Stimulated activated CD4-positive, alpha-beta T cell treated with anti-CD3 and anti-CD28 coated beads, TNF-alpha, amount 100 ng/mL, for 24 hours (primary cell): ENCODE measurements at places on chromosomes 3 and 15.

- DNase-seq = no peak
These were observed 94.3 kb downstream of the RPL39L start for GRCh38 chr3:187044867-187045552.

DNA sequence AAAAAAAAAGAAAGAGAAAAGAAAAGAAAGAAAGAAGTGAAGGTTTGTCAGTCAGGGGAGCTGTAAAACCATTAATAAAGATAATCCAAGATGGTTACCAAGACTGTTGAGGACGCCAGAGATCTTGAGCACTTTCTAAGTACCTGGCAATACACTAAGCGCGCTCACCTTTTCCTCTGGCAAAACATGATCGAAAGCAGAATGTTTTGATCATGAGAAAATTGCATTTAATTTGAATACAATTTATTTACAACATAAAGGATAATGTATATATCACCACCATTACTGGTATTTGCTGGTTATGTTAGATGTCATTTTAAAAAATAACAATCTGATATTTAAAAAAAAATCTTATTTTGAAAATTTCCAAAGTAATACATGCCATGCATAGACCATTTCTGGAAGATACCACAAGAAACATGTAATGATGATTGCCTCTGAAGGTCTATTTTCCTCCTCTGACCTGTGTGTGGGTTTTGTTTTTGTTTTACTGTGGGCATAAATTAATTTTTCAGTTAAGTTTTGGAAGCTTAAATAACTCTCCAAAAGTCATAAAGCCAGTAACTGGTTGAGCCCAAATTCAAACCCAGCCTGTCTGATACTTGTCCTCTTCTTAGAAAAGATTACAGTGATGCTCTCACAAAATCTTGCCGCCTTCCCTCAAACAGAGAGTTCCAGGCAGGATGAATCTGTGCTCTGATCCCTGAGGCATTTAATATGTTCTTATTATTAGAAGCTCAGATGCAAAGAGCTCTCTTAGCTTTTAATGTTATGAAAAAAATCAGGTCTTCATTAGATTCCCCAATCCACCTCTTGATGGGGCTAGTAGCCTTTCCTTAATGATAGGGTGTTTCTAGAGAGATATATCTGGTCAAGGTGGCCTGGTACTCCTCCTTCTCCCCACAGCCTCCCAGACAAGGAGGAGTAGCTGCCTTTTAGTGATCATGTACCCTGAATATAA lies 2.0 kb downstream of the B2M start:
- no peak for DNase-seq

DNA sequence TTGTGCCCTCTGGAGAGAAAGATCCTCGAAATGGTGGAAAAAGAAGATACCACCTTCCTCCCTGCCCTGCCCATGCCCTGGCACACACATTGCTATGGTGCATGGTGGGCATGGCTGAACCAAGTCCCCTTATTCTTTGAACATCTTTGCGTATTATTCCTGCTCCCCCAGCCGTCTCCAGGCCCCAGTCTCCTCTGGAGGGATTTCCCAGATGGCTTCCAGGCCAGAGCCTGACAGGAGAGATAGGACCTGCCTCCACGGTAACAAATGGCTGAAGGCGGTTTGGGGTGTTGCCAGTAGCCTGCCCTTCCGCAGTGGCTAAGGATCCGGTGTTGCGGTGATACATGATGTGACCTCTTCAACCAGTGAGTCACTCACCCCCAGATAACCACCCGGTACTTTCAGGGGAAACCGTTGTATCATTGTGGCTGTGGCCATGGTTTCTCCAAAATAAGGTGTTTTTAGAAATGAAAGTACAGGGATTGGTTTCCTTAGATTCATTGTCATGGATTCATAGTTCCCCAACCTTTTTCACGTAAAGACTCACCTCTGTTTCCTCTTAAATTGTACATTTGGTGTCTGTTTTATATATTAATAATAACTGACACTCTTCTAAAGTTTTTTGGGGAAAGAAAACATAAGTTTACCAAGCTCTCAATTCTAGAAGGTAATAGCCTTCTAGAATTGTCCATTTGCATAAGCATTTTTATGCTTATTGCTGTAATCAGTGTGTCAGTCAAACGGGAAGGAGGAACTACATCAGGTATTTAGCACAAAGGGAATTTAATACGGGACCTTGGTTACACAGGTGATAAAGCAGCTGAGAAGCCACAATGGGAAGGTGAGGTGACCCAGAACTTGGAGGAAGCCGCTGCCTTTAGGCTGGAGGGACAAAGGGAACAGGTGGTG lies 25.9 kb downstream of the SMAD3 start:
- DNase-seq = peak; percentile 70

DNA sequence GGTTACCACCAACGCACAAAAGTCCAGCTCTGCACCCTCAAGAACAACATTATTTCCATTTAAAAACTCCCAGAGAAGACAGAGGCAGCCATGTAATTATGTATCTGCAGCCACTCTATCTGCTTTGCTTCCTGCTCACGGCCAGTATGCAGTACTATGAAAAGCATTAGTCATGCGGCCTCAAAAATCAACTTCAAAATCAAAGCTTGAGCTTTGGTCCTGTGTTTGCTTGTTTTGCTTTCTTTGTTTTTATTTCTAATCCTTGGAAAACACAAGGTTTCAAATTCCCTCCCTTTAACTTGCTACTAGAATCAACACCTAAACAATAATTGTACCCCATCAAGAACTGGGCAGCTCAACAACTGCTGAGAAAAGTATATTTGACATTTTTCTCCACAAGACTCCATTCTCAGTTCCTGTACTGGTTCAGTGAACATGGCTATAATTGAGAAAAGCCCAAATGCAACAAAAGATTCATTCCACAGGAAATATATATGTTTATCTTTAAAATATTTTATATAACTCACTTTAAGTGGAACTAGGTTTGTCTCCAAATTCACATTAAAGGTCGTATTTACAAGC lies 37.6 kb downstream of the GBE1 start:
- DNase-seq = no peak

DNA sequence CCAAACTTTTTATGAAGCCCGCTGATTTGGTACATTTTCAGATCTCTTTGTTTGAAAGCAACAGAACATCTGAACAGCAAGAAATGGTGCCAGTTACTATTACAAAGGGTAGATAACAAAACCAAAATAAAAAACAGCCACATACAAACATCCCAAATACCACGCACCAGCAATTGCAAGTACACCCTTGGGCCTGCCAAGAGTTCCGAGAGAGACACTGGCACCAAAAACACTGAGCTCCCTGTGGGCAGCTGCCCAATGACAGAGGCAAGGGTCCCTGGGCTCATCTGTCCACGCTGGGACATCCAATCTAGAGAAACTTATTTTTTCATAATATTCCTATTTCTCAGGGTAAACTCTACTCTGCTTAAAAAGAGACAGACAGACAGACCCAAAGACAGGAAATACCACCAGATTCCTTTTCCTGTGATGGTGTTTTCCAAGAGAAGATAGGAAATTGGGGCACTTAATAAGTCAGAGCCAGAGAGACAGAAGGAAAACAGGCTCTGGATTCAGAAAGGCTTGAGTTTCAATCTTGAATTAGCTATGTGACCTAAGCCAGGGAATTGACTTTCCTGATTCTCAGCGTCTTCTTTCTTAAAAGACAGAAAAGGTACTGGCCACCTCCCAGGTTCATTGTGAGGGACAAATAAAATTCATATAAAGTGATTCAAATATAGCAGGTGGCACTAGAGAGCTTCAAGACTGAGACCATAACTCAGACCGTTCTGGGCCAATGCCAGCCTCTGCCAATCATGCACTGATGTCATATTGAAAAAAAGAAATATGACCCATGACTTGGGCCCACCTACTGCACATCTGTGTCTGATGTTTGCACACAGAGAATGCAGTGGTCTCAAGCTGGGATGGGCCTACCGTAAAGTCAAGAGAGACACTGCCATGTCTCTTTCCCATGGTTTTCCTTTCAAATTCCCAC lies 61.3 kb downstream of the FOXP1 start:
- DNase-seq = no peak

- DNase-seq = no peak
These were observed 22.0 kb downstream of the GASK1A start for GRCh38 chr3:43001094-43001553.

DNA sequence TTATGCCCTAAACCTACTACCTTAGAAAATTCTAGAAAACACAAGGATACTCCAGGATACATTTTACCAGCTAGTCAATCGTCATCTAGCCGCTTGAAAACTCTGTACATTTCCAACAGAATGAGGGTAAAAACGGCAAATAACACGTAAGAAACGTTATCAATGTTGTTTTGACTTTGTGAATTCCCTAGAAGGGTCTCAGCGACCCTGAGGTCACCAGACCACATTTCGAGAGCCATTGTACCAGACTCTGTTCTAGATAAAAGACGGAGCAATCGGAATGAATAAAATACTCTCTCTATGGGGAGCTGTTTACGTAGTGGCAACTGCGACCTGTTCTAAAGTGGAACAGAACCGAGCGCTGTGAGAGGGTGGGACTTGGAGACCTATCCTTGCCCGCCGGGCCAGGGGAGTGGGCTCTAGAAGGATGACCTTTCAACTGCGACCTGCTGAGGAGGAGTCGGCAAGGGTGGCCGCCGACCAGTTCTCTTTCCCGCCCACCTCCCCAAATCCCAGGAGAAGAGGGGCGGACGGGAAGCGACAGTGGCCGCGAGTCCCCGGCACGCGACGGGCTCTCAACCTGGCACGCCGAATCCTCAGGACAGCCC lies 778 bp upstream of the AP4E1 start:
- DNase-seq = peak; percentile 34

GRCh38 chr3:42658091-42658770 lies 4.7 kb downstream of the ZBTB47 start:
- no peak for DNase-seq

GRCh38 chr3:184636741-184637316 lies 75.0 kb downstream of the MAGEF1 start:
- peak; percentile 8 for DNase-seq

- DNase-seq = no peak
These were observed 11.7 kb downstream of the PXYLP1 start for GRCh38 chr3:141243271-141243707.

- no peak for DNase-seq
These were observed 33.8 kb downstream of the COL6A5 start for GRCh38 chr3:130379274-130379673.

- no peak for DNase-seq
These were observed 157.4 kb upstream of the LRTM1 start for GRCh38 chr3:55085231-55085630.

GRCh38 chr15:73680549-73680948 lies 3.6 kb upstream of the CD276 start:
- no peak for DNase-seq

DNA sequence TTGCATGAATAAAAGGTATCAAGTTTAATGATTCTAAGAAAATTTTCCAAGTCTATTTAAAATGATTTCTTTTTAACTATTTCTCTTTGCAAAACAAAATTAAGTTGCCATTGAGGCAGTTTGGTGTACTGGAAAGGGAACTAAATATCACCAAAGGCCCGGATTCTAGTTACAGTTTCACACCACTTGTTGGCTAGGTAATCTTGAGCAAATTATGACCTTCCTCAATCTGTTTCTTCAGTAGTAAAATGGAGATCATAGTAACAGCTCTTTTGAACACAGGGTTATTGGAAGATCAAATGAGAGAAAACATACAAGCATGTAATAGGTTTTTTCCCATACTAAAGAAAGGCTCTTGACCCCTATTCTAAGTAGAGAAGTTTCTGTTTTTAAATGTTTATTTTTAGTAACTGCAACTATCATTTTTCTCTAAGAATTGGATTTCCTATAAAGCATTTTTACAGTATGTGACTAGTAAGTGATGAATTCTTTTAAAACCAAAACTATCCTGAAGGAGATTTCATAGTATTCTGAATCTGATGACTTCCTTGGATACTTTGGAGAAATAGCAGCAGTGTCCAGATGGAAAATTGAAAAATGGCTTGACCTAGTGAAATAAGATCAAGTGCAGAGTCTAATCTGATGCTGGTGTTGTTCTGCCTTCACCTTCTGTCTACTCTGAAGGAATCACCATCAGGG lies 15.7 kb downstream of the SCAANT1 start:
- no peak for DNase-seq

GRCh38 chr15:39181056-39181747 lies 399.7 kb upstream of the THBS1 start:
- no peak for DNase-seq

DNA sequence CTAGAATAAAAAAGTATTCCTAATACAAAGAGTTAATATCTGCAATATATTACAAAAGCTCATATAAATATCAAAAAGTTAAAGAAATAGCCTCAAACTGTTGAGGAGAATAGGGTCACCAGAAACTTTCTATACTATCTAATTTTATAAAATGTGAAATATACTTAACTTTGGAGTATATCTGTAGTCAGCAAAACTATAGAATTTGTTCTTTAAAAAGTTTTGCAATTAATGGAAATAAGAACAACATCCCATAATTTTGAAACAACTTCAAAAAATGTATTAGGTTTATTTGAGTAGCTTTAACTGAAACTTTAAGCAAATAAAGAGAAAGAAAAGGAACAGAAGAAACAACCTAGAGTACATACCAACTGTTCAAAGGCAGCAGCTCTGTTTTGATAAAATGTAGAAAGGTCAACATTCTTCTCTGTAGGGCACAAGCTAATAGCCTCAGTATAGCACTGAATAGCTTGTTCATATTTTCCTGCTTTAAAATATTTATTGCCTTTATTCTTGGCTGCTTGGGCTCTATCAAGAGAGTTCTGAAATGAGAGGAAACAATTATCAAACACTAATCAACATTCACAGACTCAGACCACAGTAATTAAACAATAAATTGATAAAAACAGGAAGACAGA lies 14.3 kb downstream of the TOMM70 start:
- no peak for DNase-seq

DNA sequence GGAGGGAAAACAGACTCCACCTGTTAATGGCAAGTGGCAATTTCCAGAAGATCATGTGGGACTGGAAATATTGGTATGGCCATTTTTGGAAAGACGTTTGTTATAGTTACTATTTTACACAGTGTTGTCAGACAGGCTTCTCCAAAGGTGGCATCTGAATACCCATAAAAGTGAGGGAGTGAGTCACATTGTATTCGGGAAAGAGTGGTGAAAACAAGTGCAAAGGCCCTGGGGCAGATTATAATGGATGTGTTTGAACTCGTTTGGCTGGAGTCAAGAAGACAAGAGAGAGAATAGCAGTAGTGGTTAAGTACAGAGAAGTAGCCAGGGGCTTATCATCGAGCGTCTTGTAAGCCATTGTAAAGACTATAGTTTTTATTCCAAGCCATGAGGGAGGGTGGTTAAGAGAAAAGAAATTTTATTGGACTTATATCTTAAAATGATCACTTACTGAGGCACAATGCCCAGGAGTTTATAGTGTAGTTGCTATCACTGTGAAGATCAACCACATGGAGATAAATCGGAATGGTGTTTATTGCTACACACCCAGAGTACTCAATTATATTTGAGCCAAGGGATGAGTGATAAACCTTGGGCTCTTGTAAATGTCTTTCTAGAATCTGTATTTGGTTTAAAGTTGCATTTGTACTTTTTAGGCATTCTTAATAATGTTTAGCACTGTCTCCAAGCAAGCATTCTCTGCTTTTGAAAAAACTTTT lies 212.8 kb upstream of the KBTBD8 start:
- DNase-seq = no peak
